ENCODE measurements at places on chromosomes 3 and 15. TPM values are rescaled to one million over a fixed set of nuclear protein-coding genes. Genes with fewer than 3 reads are reported as not detected.

Gene CFAP91
- total RNA-seq, result 0.90 TPM

Gene CNTN6
- total RNA-seq, result not detected

Gene MELTF
- 18.7 TPM for total RNA-seq

Gene SLC9C1
- total RNA-seq, result not detected

All from Panc1 (cell line).